ENCODE measurements at places on chromosomes 4 and X.

DNA sequence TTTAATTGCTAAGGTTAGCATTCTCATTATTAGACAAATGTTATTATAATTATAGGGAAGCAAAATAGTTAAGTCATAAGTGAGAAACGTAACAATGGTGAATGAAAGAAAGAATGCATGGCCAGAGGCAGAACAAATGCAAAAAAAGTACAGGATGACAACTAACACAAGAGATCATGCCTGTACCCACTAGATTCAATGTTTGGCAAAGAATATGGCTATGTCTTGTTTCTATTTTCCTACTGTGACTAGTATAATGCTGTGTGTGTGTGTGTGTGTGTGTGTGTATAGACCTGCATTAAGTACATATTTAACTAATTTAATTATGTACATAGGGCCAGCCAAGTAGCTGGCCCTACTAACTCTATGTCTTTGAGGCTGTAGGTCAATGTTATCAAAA lies 12.9 kb upstream of the BMP2K start:
- DNase-seq: no peak

DNA sequence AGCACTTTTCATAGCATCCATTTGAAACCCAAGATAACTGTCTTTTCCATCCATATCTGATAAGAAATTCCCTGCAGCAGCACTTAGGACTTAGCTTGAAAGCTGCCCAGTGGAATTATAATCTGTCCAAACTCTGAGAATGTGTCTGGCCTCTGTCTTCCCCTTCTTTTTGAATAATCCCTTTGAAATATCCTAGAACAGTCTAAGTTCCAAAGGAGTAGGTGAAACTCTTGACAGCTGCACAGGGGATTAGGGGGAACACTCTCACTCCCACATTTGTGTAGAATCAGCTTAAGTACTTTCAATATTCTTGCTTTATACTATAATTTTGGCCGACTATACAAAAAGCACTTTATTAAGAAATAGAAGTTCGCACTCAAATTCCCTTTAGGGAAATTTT lies 157.7 kb downstream of the PAPSS1 start:
- DNase-seq: no peak

- DNase-seq: peak; percentile 77
Measured at GRCh38 chr4:1410491-1411325, 4.5 kb upstream of the NKX1-1 start.

GRCh38 chrX:119692191-119693039 lies 553 bp downstream of the SEPTIN6 start:
- peak; percentile 87 for DNase-seq

- no peak for DNase-seq
Measured at GRCh38 chr4:13601048-13601447, 26.5 kb downstream of the BOD1L1 start.

DNA sequence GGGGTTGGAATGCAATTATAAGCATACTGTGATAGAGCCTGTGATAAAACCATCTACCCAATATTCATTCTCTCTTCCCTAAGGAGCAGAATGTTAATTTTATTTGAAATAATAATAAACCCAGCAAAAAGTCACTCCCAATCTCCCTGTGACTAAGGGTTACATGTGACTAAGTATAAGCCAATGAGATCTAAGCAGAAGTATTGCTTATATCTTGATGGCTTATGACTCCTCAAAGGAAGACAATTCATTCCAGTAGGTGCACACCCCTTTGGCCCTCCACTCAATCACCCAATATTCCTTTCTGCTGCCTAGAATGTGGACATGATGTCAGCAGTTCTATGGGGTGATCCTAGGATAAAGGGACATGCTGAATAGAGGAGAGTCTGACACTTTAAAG lies 224.6 kb downstream of the ADAMTS3 start:
- no peak for DNase-seq

DNA sequence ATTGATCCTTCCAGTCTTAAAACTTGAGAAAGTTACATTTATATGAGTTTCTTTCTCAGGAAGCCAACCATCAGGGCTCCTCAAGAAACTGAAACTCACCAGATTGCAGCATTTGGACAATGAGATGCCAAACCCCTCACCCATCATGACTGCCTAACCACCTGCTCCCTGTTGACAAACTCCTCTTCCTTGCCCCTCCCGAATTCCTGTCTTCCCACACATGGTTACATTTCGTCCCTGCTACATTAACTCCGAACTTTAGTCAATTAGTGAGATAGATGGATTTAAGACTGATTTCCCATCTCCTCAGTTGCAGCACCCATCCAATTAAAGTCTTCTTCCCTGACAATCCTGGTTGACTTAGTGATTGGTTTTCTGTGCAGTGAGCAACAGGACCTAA lies 118.7 kb downstream of the ZNF330 start:
- DNase-seq: no peak

GRCh38 chr4:116358633-116359222 lies 726.6 kb downstream of the TRAM1L1 start:
- peak; percentile 83 for DNase-seq

DNA sequence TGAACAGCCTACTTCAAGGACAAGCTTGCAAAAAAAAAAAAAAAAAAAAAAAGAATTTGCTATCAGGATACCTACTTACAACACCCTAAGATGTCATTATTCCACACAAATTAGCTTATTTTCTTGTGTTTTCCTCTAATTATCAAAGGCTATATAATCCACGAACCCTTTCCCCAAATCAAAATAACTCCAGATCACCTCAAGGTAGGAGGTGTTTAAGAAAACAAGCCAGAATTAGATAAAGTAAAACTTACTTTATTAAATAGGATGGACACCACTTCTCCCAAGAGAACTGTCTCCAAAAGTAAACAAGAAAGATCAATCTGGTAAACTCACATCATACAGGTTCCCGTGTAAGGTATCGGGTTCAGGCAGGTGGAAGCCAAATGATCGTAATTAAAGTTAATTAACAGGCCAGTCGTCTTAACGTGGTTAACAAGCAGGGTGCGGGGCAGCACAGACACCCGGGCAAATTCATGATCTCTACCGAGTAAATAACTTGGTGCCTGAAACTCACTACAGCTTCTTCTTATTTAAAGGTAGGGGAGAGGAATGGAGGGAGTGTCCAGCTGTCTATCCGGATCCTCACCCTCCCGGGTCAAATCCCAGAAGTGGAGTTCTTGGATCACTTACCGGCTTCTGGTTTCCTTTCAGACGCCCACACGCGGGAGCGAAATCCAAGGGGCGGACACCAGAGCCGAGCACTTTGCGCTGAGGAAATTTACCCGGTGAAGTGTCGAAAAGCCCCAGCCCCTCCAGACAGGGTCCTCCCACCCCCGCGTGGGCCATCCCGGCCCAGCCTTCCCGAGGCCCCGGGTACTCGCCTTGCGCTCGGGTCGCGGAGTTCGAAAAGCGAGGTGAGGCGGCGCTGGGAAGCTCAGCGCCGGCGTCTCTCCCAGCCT lies 708 bp downstream of the ARAP2 start:
- DNase-seq: peak; percentile 87

DNA sequence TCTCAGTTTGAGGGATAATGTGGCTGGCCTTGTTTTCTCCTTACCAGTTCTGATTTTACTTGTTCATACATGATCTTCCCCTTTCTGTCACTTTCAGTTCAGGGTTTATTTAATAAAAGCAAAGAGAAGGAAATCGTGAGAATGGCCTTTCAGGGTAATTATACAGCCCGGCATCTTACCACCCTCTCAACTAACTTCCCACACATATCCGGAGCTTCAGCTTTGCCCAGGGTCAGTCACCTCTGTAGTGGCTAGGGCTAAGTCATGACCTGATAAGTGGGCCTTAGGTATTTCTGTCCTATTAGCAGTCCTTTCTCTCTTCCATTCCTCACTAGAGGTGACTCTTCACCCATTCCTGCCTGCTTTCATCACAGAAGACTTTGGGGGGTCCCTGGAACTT lies 15.8 kb downstream of the TRPC5 start:
- no peak for DNase-seq

DNA sequence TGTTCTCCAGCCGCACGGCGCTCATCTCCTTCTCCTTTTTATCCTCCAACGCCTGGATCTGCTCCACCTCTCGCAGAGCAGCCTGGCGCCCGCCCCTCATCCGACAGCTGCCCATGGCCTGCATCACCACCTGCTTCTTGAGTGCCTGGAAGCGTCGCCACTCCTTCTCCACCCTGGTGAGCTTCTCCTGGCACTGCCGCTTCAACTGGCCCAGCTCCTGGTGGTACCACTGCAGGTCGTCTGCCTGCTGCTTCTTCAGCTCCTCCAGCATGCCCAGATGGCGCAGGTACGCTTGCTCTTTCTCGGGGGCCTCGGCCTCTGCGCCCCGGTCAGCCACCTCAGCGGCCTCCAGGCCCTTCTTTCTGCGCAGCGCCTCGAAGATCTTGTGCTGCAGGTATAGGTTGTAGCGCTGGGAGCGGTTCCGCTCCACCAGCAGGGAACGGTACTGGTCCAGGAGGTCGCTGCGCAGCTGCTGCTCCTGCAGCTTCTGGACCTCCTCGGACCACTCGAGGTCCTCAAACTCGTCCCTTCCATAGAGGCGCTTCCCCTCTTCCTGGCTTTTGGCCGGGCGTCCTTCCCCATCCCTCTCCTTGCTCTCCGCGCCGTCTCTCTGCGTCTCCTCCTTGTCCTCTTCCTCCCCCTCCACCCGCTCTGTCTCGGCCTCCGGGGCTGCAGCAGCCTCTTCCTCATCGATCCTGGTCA lies 1.2 kb upstream of the TADA2B start:
- peak; percentile 90 for DNase-seq

DNA sequence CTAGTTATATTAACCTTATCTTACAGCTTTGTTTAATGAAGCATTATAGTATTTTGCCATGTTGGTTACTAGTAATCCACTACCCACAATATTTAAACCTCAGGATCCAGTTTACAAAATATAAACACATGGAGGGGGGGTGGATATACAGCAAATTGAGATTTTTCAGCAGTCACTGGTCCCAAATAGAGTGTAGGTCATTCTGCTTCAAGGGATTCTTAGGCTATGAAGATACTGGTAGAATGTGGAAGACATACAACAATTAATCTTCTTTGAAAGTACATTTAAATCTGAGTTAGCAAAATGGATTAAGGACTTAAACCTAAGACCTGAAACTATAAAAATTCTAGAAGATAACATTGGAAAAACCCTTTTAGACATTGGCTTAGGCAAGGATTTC lies 569.6 kb downstream of the ZNF674 start:
- DNase-seq: no peak

GRCh38 chrX:65637335-65637734 lies 30.1 kb upstream of the MSN start:
- no peak for DNase-seq

DNA sequence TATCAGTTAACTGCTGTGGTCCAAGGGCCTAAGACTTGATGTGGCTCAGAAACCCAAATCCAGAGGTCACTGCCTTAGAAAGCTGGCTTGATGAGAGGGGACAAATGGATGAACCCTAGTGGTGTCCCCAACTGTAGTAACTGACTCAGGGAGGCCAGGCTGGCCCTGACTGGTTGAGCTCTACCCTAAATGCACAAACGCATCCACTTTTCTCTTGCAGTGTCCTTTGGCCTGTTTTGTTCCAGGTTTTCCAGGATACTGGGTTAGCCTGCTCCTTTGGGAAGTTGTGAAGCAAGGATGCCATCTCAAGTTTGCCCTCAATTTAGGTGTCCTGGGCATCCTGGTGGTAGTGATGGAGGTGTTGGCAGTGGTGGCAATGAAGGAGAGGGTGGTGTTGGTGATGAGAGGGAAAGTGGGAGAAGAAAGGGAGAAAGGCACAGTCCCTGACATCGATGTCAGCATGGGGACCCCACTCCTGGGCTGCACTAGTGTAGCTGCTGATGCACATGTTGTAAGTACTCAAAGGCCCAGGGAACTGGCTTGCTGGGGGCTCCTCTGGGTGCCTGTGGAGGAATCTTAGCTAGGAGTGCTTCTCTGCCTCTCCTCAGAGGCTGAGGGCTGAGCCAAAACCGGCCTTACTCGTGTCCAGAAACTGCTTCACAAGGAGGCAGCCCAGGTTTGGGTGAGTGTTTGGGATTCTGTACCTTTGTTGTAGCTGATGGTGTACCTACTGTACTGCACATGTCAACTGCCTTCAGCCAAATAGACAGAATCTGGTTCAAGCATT lies 2.9 kb upstream of the HAND2 start:
- no peak for DNase-seq

DNA sequence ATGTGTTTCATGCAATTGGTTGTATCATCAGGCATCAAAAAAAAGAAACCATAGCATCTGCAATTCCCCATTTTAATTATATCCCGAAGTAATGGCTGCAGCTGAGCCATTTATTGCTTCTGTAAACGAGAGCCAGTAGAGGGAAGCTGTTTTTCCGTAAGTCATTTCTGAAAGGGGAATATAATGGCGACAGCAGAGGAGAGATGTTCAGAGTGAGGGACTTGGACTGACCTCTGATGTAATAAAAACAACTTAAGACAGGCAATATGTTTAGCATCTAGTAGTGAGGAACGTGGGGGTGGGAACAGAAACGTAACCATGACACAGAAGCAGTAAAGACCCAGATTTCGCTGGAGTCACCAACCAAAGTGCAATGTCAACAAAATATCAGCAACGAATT lies 31.5 kb upstream of the NAA11 start:
- no peak for DNase-seq

DNA sequence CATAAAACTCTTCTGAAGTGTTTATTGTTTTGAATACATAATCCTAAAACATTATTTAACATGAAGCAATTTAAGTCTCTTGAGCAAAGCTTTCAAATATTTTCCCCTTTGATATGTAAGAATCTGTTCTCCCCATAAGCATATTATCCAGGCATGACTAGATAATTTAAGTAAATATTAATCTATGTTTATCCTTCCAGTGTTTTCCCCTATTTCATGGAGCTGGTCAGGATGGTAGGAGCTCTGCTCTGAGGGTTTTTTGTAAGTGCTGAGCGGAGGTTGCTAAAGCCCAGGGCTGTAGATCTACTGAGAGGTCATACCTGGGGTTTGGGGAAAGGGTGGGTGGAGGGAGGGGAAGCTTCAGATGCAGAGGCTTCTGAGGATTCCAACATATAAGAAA lies 258.9 kb upstream of the SFRP2 start:
- no peak for DNase-seq

DNA sequence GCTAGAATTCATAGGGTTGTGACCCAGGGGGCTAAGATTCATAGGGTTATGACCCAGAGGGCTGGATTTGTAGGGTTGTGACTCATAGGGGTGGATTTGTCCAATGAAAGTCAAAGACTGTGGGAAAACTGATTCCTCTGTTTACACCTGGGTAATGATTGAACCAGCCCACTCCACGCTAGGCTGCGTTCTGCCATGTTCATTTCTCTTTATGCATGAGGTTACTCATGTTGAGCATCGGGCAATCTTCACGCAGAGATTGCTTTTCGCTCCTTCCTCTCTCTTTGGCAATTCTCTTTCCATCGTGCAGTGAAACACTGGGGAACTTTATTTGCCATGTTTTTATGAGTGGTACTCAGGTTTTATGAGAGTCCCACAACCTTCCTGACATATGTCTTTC lies 127.8 kb downstream of the CRLF2 start:
- no peak for DNase-seq

- DNase-seq: no peak
Measured at GRCh38 chr4:73718375-73719373, 21.7 kb upstream of the CXCL8 start.

- DNase-seq: no peak
Measured at GRCh38 chr4:137659431-137659830, 127.1 kb upstream of the PCDH18 start.

DNA sequence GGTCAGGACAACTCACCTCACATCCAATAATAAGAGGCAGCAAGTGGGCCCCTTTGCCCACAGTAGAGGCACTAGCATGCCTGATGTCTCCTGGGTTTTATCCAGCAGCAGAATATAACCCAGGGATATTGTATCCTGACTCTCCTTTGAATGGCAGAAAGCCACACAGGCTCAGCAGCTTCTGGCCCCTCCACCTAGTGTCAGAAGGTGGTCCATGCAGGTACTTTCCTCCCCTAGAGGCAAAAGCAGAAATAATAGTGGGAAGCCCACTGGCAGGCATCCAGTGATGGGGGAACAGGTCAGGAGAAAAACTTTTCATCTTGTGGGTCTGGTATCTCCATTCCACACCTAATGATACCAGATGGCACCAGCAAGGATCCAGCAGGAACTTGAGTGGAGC lies 75.5 kb upstream of the IRS4 start:
- no peak for DNase-seq

Measured in lower leg skin (tissue), 4 donors.